ENCODE measurements at places on chromosomes 11 and 22.

- DNase-seq, result no peak
These were observed 136.0 kb downstream of the SWAP70 start for GRCh38 chr11:9799886-9800285.

DNA sequence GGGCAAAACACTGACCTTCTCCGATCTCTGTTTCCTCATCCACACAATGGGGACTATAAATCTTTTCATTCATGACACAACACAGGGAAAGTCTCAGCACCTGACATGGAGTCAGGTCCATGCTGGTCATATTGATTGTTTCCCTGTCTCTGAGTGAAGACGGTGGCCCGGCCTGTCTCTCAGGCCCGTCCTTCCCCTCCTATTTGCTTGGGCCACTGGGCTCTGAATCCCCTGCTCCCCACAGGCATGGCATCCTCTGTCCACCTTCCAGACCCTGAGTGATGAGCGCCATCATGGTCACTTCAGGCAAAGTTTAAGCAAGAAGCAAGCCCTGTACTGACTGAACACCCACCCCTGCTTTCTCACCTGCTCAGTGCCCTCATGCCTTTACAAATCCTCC lies 113.3 kb upstream of the ALX4 start:
- no peak for DNase-seq

DNA sequence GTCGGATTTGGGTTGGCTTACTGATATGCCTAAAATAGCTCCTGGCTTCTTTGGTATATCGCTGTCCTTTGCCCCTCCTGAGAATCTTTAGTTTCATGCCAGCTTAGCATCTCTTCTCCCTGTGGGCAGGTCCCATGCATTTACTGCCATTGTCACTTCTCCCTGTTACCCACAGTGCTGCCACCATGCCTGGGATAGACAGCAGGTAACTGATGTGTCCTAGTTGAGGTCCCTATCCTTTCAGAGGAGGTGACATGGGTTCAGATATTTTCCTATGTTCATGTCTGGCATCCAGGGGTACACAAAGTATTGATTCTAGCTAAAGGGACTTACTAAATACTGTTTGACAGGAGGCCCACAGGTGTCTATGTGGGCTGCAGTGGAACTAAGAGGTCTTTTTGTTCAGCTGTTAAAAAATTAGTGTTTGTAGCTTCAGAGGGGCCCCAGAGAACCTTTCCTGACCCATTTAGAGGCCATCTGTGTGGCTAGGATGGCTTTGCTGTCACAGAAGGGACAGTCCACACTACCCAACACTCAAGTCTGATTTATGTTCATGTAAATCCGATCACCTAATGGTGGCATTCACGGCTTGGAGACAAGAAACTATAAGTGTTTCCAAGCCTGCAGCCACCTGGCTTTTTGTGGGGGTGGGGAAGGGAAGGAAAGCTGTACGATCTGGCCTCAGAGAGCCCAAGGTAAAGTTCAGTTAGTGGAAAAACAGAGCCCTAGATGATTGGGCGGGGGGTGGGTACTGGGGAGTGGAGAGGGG lies 8.5 kb downstream of the TIMP3 start:
- DNase-seq, result no peak

DNA sequence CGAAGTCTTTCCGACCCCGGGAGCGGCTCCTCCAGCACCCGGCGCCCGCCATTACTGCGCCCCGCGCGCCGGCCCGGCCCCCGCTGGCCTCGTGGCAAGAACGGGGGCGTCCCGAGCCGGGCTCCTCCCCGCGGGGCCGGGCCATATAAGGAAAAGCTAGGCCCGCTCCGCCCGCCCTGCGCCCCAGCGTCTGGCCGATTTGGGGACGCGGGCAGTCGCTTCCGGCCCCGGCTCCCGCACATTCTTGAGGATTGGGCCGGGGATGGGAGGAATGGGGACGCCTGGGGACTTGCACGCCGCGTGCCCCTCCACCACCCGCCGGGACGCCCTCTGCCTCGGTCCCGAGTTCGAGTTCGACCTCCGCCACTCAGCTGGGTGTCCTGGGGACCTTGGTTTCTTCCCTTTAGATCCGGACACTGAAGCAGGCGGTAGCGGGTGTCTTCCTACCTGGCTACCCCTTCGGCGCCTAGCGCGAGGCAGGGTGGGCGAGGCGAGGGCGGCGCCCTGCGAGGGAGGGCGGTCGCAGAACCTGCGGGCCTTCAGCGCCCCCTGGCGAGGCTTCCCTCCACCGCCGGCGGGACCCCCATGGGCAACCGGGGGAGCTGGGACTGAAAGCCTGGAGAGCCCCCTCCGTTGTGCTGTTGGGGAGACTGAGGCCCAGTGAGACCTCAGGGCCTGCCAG lies 3.8 kb downstream of the SMTN start:
- peak; percentile 89 for DNase-seq

DNA sequence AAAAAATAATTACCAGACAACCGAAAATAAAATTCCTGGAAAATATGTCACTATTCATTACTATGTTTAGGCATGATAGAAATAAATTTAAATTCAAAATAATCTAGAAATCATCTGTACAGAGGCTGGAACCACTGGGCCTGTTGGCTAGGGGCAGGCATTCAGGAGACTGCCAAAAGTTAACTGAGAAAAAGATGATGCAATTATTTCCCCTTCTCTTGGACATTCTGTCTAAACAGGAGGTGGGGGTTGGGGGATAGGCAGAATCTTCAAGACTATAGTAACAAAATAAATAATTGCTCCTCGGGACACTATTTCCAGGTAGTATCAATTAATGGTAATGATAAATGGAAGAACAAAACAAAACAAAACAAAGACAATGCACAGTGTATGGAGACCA lies 14.1 kb downstream of the BTBD10 start:
- DNase-seq, result no peak

- peak; percentile 53 for DNase-seq
These were observed 3.3 kb upstream of the RAG1 start for GRCh38 chr11:36564376-36565030.

DNA sequence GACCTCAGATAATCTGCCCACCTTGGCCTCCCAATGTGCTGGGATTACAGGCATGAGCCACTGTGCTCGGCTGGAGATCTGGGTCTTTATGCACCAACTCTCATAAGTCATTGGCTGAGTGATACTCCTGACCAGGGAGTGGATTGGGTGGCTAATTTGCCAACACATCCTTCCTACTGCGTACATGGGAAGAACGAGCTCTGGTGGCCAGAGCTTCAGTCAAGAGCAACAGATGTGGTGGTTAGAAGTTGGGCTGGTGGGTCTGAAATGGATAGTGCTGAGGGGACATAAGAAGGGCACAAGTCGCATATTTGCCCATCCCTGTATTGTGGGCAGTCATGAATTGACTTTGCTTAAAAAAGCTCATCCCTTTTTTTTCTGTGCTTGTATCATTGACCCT lies 74.1 kb upstream of the AMPD3 start:
- DNase-seq, result no peak

GRCh38 chr11:102406099-102406498 lies 46.5 kb downstream of the TMEM123 start:
- no peak for DNase-seq

- peak; percentile 47 for DNase-seq
These were observed 236.1 kb downstream of the TTC28 start for GRCh38 chr22:28443526-28443876.

DNA sequence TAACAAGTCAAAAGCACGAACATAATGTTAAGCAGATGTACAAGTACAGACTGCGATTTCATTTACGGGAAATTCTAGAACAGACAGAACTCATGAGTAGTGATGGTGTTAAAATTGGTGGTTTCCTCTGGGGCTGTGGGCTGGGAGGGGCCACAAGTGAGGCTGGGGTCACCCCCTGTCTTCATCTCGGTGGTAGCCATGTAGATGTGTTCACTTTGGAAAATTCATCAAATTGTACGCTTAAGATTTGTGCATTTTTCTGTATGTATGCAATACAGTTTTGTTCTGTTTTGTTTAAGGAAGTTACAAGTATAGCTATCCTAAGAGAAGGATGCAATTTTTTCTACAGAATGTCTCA lies 504 bp upstream of the ASCC2 start:
- DNase-seq, result no peak

- DNase-seq, result peak; percentile 47
These were observed 13.9 kb upstream of the TP53AIP1 start for GRCh38 chr11:128956401-128957201.

DNA sequence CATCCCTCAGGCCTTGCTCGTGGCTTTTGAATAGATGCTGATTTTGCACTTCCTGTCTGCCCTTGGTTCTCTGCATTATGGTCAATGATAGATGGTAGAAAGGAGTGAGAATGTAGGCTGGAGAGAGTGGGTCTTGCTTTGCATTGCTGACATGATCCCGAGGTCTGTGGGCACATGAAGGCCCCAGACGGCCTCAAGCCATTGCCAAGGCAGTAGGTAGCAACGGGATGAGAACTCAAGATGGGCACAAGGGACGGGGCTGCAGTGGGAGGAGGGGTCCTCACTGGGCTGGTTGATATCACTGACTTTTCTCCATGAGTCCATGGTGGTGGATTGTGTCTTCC lies 54.0 kb downstream of the GAB4 start:
- no peak for DNase-seq

- no peak for DNase-seq
These were observed 609.7 kb downstream of the TBC1D22A start for GRCh38 chr22:47372111-47372581.

DNA sequence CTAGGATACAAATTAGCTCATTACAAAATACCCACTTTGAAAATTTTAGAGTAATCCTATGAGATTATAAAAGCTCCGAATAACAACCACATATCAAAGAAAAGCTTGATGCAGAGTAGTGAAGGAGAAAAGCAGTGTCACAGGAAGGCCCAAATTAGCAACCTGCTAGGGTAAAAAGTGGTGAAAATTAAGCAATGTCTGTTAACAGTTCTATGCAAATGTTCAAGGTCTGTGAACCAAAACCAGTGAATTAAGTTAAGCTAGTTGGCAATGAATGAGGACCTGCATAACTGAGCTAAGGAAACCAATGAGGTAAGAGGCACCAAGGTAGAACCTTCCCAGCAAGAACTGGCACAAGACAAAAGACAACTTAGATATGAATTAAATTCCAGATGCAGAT lies 29.6 kb downstream of the PRDM10 start:
- DNase-seq, result no peak

DNA sequence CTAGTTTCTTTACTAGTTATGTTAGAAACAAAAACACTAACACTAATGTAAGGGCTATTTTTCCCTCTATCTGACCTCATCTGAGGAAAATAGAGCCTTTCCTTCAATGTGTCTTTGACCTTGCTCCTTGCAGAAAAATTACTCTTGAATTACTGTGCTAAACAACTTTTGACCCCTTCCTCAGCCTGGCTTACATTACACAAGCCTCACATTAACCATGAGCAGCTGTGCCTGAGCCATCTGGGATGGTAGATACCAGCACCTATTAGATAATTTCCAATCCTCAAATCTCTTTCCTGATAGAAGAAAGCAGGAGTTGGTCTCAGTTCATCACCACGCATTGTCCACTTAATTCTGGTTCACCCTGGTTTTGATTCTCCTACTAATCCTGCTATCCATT lies 134.4 kb upstream of the NCAM1 start:
- no peak for DNase-seq

DNA sequence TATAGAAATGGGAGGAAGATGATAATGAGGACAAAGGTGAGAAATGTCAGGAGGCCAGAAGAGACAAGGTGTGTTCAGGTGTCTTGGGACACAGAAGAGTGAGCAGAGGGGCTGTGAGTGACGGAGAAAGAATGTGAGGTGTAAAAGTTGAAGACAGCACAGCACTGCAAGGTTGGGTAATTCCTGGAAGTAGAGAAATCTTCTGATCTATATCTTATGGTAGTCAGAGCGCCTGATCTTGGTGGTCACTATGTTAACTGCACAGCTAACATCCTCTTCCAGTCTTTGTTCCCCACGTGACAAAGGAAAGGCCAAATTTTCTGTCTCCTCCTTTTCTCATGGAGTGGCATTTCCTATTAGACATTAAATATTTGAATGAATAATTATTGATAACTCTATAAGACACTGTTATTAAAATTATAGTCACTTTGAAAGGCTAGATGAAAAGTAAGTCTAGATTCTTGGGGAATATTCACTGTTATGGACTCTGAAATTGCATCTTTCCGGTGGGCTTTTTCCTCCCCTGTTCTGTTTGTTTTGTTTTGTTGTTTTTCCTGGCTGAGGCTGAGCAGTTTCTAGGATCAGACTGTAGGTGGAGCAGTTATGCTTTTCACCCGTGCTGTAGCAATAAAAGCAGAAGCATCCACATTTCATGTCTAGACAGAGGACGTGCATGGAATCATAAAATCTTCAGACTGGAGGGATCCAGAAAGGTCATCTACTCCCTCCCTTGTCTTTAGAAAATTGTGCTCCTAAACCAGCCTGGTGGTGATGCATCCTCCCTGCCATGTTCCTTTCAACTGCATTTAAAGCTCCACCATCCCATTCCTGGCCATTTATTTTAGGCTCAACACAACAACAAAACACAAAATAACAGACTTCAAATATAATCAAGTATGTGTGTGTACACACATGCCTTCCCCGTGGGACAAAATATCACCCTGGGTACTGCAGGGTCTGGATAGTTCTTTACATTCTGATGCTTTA lies 26.6 kb downstream of the SC5D start:
- DNase-seq, result peak; percentile 52

- DNase-seq, result no peak
These were observed 156.3 kb downstream of the GRM5 start for GRCh38 chr11:88909500-88909899.

DNA sequence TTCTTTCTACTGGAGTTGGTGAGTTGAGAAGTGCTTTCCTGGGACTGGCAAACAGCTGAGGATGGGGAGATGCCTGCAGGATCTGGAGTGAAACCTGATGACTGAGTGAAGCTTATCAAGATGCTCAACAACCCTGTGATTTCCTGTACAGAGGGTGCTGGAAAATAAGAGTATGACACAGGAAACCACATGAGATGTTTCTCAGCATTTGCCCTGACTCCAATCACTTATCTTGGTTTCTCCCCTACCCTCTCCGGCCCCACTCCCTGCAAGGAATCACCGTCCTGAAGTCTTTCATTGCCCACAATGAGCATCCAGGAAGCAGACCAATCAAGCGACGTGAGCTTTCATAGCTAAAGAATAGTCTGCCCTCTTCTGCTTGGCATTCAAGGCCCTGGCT lies at the start of gene MRGPRX2:
TSS of gene MRGPRX2 (minus strand) at position 89 of the 400 bp plus-strand sequence. CDS start 4,315 bp downstream, outside the sequence.
- DNase-seq, result peak; percentile 53

DNA sequence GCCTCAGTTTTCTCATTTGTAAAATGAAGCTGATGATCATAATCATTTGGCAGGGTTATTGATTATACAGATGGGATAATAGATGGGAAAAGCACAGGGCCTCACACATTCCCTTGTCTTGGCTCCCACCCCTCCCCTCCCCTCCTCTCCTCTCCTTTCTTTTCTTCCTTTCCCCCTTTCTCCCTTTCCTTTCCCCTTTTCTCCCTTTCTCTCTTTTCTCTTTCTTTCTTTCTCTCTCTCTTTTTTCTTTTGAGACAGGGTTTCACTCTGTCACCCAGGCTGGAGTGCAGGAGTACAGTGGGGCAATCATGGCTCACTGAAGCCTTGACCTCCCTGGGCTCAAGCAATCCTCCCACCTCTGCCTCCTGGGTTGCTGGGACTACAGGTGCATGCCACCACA lies 161.0 kb upstream of the NARS2 start:
- no peak for DNase-seq

DNA sequence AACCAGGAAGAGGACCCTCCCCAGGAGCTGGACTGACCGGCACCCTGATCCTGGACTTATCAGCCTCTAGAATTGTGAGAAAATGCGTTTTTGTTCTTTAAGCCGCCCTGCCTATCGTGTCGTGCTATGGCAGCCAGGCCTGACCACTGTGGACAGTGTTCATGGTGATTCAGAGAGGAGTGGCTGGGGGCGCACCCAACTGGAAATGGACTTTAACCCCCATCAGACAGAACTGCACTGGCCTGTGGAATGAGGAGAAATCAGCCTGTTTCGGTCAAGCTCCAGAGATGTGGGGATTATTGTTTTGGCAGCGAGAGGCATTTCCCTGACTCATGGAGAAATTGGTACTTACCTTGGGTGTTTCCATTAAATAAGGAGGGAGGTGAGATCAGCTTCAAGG lies 1437.8 kb downstream of the BRD1 start:
- DNase-seq, result no peak
